ENCODE measurements at places on chromosomes 6 and 20.

DNA sequence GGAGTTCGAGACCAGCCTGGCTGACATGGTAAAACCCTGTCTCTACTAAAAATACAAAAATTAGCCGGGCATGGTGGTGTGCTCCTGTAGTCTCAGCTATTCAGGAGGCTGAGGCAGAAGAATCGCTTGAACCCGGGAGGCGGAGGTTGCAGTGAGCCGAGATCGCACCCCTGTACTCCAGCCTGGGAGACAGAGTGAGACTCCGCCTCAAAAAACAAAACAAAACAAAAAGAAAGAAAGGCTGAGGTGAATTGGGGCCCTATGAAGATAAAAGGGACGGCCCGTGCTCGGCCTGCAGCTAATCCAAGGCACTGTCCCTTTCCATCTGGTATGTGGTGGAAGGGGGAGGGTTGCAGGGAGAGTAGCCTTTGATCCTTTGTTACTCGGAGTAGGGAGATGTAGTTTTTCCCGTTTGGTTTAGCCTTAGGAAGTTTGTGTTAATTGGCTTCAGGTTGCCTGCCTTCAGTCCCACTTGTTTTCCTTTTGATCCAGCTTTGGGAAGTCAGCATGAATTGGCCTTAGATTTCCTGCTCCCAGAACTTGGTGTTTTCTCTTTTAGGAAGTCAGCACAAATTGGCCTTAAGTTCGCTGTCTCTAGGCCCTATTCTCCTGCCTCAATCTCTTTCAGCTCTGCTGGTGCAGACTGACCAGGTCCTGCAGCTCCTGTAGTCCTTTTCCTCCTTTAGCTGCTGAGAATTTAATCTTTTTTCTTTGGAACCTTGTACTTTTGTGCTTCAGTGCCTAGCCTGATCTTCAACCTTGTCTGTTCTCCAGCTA lies 36.1 kb upstream of the PAQR8 start:
- DNase-seq = peak; percentile 92
- no peaks in the 10 kb centered on the region for H3K27me3 ChIP-seq
- peak overlapping the region; percentile 39 for H3K4me3 ChIP-seq
- H3K27ac ChIP-seq = peak overlapping the region; percentile 60
- peaks cover 18% of the 10 kb centered on the region for H3K4me1 ChIP-seq
- H3K36me3 ChIP-seq = no peaks in the 10 kb centered on the region

- no peaks in the 10 kb centered on the region for H3K36me3 ChIP-seq
- H3K27me3 ChIP-seq = no peaks in the 10 kb centered on the region
- H3K4me1 ChIP-seq = no peaks in the 10 kb centered on the region
- H3K4me3 ChIP-seq = no peak overlapping the region
These were observed 296.8 kb downstream of the PREX1 start for GRCh38 chr20:48530957-48531356.

DNA sequence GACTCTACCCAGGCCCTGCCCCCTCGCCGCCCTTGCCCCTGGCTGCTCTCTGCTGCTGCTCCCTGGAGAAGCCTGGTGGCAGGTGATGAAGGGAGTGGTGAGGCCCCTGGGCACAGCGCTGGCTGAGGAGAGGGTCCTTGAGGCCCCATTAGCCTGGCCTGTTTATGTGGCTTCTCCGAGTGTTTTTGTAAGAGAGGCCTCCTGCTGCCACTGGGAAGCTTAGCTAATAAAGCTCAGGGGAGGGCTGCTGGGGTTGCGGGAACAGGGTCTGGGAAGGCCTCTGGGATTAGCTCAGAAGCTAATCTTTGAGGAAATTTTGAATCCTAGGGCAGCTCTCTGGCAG lies 15.5 kb downstream of the EBF4 start:
- DNase-seq = no peak
- peaks cover 34% of the 10 kb centered on the region for H3K4me1 ChIP-seq
- H3K4me3 ChIP-seq = no peak overlapping the region

DNA sequence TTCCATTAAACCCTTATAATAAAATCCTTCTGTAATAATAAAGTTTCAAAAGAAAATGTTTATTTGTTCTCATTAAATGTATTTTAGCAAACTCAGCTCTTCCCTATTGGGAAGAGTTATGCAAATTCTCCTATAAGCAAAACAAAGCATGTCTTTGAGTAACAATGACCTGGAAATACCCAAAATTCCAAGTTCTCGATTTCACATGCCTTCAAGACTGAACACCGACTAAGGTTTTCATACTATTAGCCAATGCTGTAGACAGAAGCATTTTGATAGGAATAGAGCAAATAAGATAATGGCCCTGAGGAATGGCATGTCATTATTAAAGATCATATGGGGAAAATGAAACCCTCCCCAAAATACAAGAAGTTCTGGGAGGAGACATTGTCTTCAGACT lies 3.8 kb downstream of the IL17A start:
- H3K4me3 ChIP-seq = no peak overlapping the region
- DNase-seq = peak; percentile 65
- 0 out of 2 replicates have a peak, but pooled peaks cover 4% of the 10 kb centered on the region for H3K4me1 ChIP-seq
- no peaks in the 10 kb centered on the region for H3K36me3 ChIP-seq

DNA sequence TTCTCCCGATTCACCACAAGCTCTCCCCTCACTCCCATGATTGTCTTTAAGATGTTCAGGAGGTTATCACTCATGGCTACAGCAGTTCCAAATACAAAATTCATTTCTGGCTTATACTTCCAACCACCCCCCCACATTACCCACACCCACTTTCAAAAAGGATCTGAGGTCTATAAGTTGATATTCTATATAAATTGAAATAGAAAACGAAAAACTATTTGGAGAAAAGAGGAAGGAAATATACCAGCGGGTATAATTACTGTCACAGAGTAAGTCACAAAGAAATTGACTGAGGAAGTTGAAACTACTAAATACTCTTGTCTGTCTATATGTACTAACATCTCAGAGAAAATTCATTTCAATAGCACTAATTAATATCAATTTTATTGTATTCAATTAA lies 112.7 kb upstream of the TNFAIP3 start:
- no peaks in the 10 kb centered on the region for H3K4me1 ChIP-seq
- no peaks in the 10 kb centered on the region for H3K27me3 ChIP-seq
- no peak overlapping the region for H3K27ac ChIP-seq
- no peak for DNase-seq
- no peak overlapping the region for H3K4me3 ChIP-seq

DNA sequence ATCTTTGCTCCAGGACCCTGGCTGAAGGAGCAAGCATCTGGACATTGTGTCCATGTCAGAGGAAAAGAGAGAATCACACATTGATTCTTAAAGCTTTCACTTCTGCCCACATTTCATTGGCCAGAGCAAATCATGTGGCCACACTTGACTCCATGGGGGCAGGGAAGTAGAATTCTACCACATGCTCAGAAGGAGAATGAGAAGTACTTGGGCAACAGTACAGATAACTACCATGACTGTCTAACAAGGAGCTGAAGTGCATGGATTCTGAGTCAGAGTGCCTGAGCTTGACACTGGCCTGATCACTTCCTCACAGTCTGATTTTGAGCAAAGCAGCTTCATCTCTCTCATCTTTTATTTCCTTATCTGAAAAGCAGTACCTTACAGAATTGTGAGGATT lies 38.6 kb downstream of the GHRH start:
- no peak for DNase-seq
- peaks cover 16% of the 10 kb centered on the region for H3K4me1 ChIP-seq
- no peaks in the 10 kb centered on the region for H3K27me3 ChIP-seq
- H3K4me3 ChIP-seq = no peak overlapping the region

DNA sequence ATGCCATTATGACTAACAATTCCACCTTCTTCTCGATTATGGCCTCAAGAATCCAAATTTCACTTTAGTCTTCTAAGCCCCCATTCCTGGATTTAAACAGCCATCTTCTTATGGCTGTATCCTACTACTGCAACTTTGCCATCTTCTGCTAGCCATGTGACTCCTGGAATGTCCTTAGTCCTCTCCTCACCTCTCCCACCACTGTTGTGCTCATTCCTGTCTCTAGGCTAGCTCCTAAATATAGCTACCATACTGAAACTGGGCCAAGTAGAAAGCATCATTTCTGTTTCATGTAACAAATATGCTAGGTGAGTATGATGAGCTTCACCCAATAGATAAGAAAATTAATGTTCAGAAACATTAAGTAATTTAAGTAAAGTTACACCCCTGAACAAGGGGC lies 313.1 kb downstream of the CLVS2 start:
- no peaks in the 10 kb centered on the region for H3K27me3 ChIP-seq
- no peak overlapping the region for H3K27ac ChIP-seq
- no peaks in the 10 kb centered on the region for H3K36me3 ChIP-seq

DNA sequence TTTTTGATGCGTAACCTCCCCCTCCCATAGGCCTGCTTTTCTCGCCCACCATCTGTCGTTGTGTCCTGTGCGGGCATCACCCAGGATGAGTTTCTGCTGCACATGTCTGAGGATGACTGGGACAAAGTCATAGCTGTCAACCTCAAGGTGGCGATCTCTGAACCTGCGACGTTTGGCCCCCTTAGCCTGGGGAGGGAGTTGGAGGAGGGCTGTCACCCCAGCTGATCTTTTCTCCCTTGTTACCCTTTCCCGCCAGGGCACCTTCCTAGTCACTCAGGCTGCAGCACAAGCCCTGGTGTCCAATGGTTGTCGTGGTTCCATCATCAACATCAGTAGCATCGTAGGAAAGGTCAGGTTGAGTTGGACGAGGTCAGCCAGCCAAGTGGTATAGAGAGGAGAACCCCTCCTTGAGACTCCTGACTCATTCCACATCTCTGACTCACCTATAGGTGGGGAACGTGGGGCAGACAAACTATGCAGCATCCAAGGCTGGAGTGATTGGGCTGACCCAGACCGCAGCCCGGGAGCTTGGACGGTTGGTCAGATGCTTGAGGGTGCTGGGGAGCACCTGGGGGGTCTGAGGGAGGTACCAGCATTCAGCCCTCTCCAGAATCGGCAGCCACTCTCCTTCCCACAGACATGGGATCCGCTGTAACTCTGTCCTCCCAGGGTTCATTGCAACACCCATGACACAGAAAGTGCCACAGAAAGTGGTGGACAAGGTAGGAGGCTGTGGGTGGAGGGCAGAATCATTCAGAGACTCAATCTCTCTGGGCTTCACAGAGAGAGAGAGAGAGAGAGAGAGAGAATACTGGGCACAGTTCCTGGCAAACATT lies 954 bp downstream of the HSD17B8 start:
- peaks cover 31% of the 10 kb centered on the region for H3K4me1 ChIP-seq
- H3K27me3 ChIP-seq = peaks cover 49% of the 10 kb centered on the region
- H3K27ac ChIP-seq = no peak overlapping the region
- DNase-seq = peak; percentile 44

GRCh38 chr20:10625641-10626040 lies 48.2 kb downstream of the JAG1 start:
- H3K27ac ChIP-seq = no peak overlapping the region
- no peak overlapping the region for H3K4me3 ChIP-seq
- DNase-seq = no peak
- H3K4me1 ChIP-seq = peaks cover 7% of the 10 kb centered on the region

DNA sequence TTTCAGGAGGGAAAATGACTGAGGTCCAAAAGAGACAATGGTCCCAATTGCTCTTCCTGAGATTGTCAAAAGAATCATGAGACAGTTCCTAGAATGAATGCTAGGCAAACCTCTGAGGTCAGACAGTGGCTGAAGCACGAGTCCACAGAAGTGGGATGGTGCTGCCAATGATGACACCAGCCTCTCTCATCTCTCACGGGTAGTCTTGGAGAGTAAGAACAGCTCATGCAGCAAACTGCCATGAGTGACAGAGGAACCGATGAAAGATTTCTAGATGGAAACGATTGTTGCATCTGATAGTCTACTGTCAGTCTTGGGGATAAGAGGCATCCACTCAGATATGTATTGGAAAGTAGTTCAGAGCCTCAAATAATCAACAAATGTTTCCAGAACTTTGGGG lies 188.7 kb downstream of the SLC24A3 start:
- H3K4me3 ChIP-seq = no peak overlapping the region
- no peak overlapping the region for H3K27ac ChIP-seq

Measured in GM23338 (cell line).